Mesenchymal stem cell (in vitro differentiated cells and primary cell): ENCODE measurements at places on chromosomes 7 and 10.

DNA sequence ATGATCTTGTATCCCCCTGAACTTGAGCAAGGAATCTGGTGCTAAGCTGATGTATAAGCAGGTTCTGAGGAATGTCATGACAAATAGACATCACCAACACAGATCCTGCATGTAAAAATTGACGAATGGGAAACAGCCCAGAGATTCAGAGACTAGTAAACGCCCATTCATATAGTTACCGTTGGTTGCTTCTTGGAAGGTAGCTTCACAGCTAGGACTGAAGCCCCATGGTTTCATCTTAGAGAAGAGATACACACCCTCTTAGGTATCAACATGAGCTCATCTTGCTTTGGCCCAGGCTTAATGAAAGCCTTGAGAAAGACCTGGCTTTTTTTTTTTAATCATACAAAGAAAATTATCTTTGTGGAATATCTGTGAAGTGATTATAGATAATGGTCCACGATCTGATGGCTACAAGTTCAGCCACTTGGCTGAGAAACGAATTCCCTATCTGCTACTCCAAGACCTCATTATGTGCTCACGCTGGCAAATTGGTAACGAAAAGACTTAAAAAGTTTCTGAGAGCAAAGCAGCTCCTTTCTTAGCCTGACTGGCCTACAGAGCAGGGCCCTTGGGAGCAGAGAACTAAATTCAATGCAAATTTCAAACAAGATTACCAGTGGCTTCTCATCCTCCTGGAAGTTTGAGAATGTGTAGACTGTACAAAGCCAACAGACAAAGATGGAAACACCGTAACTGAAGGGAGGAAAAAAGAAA lies 181.1 kb downstream of the NRP1 start:
- no peak for DNase-seq
- H3K36me3 ChIP-seq = no peaks in the 10 kb centered on the region

GRCh38 chr10:89241486-89242344 lies 9.9 kb downstream of the LIPA start:
- H3K36me3 ChIP-seq = peaks cover 56% of the 10 kb centered on the region
- peak; percentile 42 for DNase-seq
- no peaks in the 10 kb centered on the region for H3K27me3 ChIP-seq
- H3K27ac ChIP-seq = no peak overlapping the region

GRCh38 chr7:17298840-17299482 lies 509 bp downstream of the AHR start:
- peak; percentile 43 for DNase-seq
- no peaks in the 10 kb centered on the region for H3K36me3 ChIP-seq
- H3K4me1 ChIP-seq = no peaks in the 10 kb centered on the region
- H3K4me3 ChIP-seq = peak overlapping the region; percentile 100

DNA sequence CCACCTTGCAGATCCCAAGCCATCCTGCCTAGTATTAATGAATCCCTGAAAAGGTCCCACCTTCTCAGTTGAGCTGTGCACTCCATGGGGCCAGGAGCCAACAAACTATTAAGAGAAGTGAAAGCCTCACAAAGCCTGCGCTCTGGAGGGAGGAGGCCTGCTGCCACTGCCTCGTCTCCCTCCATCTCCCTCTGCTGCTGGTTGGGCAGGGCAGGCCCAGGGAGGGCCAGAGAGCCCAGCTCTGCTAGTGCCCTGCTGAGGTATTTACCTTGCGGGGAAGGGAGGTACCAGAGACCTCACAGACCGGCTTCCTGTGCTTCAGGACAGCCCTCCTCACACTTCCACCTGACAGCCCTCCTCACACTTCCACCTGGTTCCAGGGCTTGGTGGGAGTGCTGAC lies 171.5 kb downstream of the SH3PXD2A start:
- H3K27me3 ChIP-seq = no peaks in the 10 kb centered on the region
- peaks cover 10% of the 10 kb centered on the region for H3K4me1 ChIP-seq
- no peak overlapping the region for H3K27ac ChIP-seq
- H3K4me3 ChIP-seq = no peak overlapping the region
- no peak for DNase-seq

GRCh38 chr10:119818889-119819270 lies 53.8 kb downstream of the MCMBP start:
- H3K27ac ChIP-seq = no peak overlapping the region
- no peaks in the 10 kb centered on the region for H3K27me3 ChIP-seq
- H3K4me1 ChIP-seq = peaks cover 7% of the 10 kb centered on the region
- DNase-seq = no peak
- peak overlapping the region; percentile 61 for H3K4me3 ChIP-seq

- no peaks in the 10 kb centered on the region for H3K4me1 ChIP-seq
- H3K27me3 ChIP-seq = no peaks in the 10 kb centered on the region
- H3K27ac ChIP-seq = no peak overlapping the region
- no peaks in the 10 kb centered on the region for H3K36me3 ChIP-seq
Measured at GRCh38 chr7:118918556-118918955, 694.1 kb downstream of the ANKRD7 start.

GRCh38 chr7:30027065-30027456 lies 559 bp upstream of the FKBP14 start:
- H3K36me3 ChIP-seq = no peaks in the 10 kb centered on the region
- no peak for DNase-seq
- peak overlapping the region; percentile 94 for H3K27ac ChIP-seq
- peak overlapping the region; percentile 97 for H3K4me3 ChIP-seq
- H3K4me1 ChIP-seq = peaks cover 3% of the 10 kb centered on the region
- H3K27me3 ChIP-seq = no peaks in the 10 kb centered on the region

DNA sequence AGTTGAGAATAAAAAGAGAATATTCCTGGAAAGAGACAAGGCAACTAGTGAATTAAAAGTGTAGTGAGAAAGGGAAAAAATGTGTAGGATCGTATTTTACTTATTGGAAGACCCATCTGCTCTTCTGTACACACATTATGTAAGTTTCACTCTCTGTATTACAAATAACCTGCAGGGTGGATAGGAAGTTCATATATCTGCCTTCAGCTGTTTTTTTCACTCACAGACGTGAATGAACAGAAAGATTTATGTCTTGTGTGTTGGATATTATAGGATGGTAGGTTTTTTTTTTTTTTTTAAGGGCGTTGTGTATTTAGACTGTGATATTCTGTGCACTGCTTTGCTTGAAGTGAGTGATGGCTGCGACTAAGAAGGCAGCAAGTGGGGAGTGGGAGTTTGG lies 266.5 kb downstream of the AUTS2 start:
- H3K4me1 ChIP-seq = no peaks in the 10 kb centered on the region
- H3K36me3 ChIP-seq = no peaks in the 10 kb centered on the region
- no peak for DNase-seq
- H3K4me3 ChIP-seq = no peak overlapping the region

DNA sequence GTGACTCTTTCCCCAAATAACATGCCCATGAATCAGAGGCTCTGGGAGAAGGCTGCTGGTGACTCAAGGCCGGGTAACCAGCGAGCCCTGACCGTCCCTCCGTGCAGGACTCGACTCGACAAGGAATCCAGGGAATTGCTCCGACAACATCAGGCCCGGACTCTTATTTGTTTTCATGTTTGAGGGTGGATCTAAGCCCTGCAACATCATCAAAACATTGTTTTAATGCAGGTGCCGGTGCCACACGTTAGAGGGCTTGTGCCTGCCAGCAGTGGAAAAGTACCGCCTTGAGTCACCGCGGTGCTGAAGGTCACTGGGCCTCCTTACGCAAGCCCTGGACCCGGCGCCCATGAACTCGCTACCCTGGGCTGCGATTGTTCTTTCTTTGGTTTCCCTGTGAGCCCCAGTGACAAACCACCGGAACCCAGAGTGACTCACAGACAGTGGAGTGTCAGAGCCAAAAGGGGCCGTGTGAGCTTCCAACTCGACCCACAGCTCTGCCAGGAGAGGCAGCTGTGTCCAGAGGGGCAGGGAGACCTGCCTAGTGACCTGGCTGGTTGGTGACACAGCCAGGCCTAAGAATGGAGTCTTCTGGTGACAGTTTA lies 139.4 kb upstream of the SHH start:
- no peaks in the 10 kb centered on the region for H3K36me3 ChIP-seq
- peaks cover 19% of the 10 kb centered on the region for H3K4me1 ChIP-seq
- no peaks in the 10 kb centered on the region for H3K27me3 ChIP-seq
- peak overlapping the region; percentile 90 for H3K27ac ChIP-seq
- peak; percentile 87 for DNase-seq

- DNase-seq = no peak
- no peak overlapping the region for H3K27ac ChIP-seq
- H3K27me3 ChIP-seq = no peaks in the 10 kb centered on the region
Measured at GRCh38 chr7:124630395-124630794, 135.2 kb downstream of the GPR37 start.

DNA sequence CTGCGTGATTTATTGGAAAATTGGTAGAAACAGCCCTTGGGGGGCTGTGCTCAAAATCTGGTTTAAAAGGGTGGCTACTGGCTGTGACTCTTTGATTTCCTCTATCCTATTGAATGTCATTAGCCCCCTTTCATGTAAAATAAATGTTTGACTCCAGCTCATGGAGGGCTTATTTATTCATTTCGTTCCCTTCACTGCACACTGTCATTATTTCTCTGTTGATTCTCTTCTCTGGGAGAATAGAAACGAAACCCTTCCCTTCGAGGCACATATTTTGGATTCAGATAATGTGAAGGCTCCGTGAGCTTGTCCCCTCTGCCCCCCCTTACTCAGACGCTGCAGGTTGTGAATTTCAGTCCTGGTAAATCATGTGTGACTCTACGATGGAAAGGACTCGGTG lies 203.9 kb upstream of the GPR26 start:
- H3K27me3 ChIP-seq = no peaks in the 10 kb centered on the region
- no peaks in the 10 kb centered on the region for H3K4me1 ChIP-seq
- no peak overlapping the region for H3K4me3 ChIP-seq
- H3K36me3 ChIP-seq = no peaks in the 10 kb centered on the region
- H3K27ac ChIP-seq = no peak overlapping the region

DNA sequence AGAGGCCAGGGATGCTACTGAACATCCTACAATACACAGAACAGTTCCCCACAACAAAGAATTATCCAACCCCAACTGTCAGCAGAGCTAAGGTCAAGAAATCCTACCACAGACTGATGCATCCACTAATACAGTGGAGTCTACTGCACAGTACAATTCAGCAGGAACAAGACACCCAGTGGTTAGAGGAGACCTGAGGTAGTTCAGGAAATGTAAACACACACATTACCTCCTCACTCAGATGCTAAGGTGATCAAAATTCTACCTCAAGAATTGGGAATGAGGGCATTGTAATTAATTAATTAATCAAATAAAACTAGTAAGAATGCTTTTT lies 91.4 kb downstream of the ZFAND4 start:
- H3K4me1 ChIP-seq = peaks cover 1% of the 10 kb centered on the region
- H3K27ac ChIP-seq = no peak overlapping the region
- H3K36me3 ChIP-seq = no peaks in the 10 kb centered on the region
- H3K4me3 ChIP-seq = no peak overlapping the region

GRCh38 chr10:46068117-46068516 lies 22.0 kb upstream of the MSMB start:
- DNase-seq = no peak
- peaks cover 2% of the 10 kb centered on the region for H3K4me1 ChIP-seq
- H3K27ac ChIP-seq = no peak overlapping the region
- peaks cover 22% of the 10 kb centered on the region for H3K27me3 ChIP-seq

- no peak for DNase-seq
- no peaks in the 10 kb centered on the region for H3K36me3 ChIP-seq
- H3K27me3 ChIP-seq = no peaks in the 10 kb centered on the region
- no peak overlapping the region for H3K4me3 ChIP-seq
Measured at GRCh38 chr10:33150889-33151288, 183.6 kb downstream of the NRP1 start.

DNA sequence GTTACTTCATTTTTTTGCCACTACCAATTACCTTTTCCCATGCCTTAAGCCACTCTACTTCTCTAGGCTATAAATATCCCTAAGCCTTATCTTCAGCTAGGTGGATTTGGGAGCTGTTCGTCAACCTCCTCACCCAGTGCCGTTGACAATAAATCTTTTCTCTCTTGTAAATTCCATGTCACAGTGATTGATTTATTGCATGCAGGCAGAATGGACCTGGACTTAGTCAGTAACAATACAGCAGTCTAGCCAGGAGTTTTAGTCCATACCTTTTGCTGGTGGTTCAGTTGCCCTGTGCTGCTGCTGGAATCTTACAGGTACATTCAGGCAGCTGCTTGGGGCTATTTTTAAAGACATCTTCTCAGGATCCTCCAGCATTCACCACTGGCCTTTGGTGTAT lies 350.5 kb upstream of the NRG3 start:
- no peak overlapping the region for H3K27ac ChIP-seq
- no peaks in the 10 kb centered on the region for H3K4me1 ChIP-seq
- no peak overlapping the region for H3K4me3 ChIP-seq
- no peak for DNase-seq
- H3K36me3 ChIP-seq = no peaks in the 10 kb centered on the region

- peaks cover 1% of the 10 kb centered on the region for H3K4me1 ChIP-seq
- peaks cover 61% of the 10 kb centered on the region for H3K36me3 ChIP-seq
- no peaks in the 10 kb centered on the region for H3K27me3 ChIP-seq
- no peak overlapping the region for H3K27ac ChIP-seq
Measured at GRCh38 chr7:116918704-116919103, 34.6 kb upstream of the ST7 start.
